Memory B cell (primary cell): ENCODE measurements at places on chromosomes 3 and 15.

DNA sequence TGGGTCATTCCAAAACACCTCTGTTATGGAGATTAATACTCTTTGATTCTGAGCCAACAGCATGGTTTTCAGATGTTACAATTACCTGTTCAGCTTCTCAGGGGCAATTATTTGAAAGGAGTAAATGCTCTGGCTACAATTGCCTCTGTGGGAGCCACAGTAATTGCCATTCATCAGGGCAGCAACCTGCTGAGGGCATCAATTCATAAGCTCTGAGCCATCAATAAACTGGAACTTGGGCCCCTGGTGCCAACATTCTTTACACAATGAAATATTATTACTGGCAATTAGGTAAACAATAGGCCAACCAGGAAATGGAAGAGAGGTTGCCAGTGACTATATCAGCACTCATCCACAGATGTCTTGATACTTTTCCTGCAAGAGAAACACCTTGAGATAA, 660.8 kb downstream of the MECOM start:
- no peak for DNase-seq

DNA sequence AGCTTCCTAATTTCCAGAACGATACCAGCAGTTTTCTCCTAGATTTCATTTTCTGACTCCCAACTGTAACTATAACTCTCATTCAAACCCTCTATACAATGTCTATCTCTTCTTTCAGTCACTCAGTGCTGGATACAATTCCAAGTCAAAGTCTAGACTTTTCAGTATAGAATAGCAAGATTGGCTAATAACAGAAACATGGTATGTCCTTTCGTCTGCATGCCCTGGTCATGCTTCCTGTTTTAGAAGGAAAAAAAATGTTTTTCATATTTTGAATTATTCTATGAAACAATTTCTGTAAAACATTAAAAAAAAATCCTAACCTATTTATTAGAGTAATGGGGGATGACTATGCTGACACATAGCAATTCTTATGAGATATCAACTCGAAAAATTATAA, 180.0 kb downstream of the KCNAB1 start:
- DNase-seq = no peak

DNA sequence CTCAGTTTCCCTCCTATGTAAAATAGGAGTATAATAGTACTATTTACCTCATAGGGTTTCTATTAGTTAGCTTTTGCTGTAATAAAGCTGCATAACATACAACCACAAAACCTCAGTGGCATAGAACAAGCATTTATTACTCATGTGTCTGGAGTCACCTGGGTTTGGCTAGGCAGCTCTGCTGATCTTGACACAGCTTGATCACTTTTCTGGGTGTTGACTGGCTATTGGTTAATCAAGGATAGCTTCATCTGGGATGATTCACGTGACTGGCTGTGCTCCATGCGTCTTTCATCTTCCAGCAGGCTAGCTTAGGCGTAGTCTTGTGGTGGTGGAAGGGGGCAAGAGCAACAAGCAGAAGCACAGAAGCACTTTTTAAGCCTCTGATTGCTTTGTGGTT, 112.6 kb downstream of the SQOR start:
- no peak for DNase-seq

GRCh38 chr3:13317596-13318320, 102.4 kb downstream of the NUP210 start:
- DNase-seq = no peak

GRCh38 chr3:174051191-174051590, 653.6 kb downstream of the NLGN1 start:
- DNase-seq = no peak

DNA sequence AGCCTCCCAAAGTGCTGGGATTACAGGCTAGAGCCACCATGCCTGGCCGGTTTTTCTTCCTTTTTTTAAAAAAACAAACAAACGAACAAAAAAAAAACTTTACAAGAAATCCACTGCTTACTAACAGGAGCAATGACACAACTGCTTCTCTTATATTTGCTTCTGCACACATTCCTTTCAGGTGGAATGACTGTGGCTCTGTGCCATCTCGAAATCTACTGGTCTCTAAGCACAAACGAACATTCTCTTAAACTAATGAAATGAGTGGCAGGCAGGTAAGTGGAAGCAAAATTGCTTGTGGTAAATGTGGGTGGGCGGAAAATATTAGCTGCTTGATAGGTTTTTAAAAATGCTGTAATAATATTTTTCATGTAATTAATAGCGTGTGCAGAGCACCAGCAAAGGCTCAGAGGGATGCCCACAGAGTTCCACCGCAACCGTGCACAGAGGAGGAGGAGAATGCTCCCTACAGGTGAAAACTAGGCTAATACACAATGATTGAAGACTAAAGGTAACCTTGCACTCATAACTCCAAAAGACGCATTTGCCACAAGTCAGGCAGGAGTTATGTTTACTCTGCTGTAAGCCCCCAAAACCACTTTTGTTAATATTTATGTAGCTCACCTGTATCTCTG, 77.4 kb downstream of the LSAMP start:
- DNase-seq = no peak

DNA sequence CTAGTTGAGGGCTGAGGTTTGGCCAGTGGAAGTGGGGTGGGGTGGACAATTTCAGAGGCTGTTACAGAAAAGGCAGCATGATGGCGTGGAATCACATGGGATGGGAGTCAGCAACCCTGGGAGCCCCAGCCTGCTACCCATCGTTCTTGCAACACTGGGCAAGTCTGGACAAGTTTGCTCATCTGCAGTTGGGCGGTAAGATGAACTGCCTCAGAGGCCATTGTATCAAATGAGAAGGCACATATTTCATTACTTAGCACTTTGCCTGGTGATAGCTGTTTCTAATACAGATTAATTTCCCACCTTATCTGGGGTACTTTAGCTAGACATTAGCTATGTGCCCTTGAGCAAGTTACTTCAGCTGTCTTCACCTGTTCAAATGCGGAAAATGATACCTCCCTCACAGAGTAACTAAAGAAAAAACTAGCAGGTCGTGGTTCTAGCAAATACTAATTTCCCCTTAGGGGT, 248.9 kb downstream of the THSD4 start:
- no peak for DNase-seq

GRCh38 chr3:41317718-41318117, 118.4 kb downstream of the CTNNB1 start:
- DNase-seq = no peak

GRCh38 chr15:52706091-52706490, 26.9 kb upstream of the ATOSA start:
- DNase-seq = no peak

GRCh38 chr3:172323894-172324610, 124.2 kb downstream of the GHSR start:
- no peak for DNase-seq

- DNase-seq = no peak
Measured at GRCh38 chr3:169493521-169494141, 169.9 kb downstream of the MECOM start.

DNA sequence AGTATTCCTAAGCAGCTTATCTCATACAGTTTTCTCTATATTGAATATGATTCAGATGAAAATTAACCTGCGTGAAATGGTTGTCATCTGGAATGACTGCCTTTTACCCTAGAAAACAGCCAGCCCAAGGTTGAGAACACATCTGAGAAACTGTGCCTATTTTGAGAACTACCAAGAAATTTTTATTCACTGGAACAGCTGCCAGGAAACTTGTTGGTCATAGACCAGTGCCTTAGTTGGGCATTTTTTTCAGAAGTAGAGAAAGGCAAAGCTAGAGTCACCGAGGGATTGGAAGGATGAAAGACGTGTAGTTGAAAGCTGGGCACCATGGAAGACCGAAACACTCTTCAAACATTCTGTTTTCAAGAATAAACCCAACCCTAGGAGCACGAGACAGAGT, 277.1 kb downstream of the LPP start:
- no peak for DNase-seq

DNA sequence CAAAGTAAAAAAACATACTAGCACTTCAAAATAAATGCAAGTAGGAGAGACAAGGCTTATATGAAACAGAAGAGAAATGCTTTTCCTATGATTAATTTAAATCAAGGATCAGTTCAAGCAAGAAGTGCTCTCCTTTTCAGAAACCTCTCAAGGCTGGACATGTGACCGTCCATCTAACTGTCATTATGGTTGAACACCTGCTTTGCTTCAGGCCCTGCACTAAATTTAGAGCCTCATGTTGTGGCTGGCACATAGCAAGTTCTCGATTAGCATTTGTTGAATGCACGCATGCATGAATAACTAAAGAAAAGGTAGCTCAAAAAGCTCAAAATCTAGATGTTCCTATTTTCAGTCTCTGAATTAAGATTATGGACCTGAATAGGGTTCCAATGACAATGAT, 82.0 kb downstream of the SV2B start:
- DNase-seq = no peak

GRCh38 chr3:177599326-177599725, 402.0 kb upstream of the TBL1XR1 start:
- DNase-seq = no peak

DNA sequence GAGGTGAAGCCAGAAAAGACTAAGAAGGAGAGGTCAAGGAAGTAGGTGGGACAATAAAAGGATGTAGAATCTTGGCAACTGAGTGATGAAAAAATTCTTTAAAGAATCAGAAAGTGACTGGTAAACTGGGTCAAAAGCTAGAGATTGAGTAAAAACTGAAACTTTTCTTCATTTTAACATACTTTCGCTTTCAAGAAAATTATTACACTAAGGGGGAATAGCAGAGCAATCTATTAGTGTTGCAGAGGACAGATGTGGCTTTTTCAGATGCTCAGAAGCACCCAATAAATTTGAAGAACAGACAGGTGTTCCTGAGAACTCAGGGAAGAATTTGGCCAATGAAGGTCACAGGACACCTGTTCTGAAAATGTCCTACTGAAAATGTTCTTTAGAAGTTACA, 805.4 kb upstream of the ALCAM start:
- no peak for DNase-seq

DNA sequence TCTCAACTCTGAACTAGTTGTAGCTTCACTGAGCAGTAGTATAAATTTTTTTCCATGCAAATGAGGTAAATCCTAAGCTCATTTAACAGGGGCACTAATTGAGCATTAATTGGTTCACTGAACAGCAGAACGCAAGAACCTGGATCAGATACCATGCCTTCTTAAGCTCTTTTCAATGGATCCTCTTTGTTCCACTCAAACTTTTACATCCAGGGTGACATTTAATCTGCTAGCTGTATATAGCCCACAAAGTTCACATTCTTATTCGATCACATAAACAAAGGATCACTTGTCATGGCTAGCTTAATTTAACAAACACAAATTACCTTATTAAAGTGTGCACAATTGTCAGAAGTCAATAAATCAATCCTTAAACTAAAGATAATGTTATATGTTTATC, 281.6 kb downstream of the CNTN6 start:
- DNase-seq = no peak

DNA sequence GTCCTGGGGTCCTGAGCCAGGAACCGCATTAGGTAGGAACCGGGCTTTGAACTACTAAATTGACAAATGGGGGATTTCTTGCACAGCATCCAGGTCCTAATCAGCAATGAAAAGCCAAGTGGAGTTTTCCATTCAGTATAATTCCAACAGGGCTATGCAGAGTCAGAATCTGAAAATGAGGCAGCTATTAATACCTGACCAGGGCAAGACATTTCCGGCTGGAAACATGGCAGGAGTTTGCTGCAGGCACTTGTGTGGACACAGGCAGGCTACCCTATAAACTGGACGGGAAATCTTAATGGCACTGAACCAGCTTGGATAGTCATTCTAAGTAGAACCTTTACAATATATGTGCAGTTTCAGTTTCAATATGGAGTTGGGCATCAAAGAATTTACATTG, 553.1 kb downstream of the FGF12 start:
- DNase-seq = no peak

- no peak for DNase-seq
Measured at GRCh38 chr15:67915461-67916374, 75.9 kb upstream of the RNU6-1 start.

GRCh38 chr15:62972814-62973213, 69.7 kb upstream of the TPM1 start:
- DNase-seq = no peak

- DNase-seq = no peak
Measured at GRCh38 chr3:127090218-127091160, 102.4 kb upstream of the PRR23E start.

- no peak for DNase-seq
Measured at GRCh38 chr3:161549261-161549660, 52.7 kb downstream of the OTOL1 start.

DNA sequence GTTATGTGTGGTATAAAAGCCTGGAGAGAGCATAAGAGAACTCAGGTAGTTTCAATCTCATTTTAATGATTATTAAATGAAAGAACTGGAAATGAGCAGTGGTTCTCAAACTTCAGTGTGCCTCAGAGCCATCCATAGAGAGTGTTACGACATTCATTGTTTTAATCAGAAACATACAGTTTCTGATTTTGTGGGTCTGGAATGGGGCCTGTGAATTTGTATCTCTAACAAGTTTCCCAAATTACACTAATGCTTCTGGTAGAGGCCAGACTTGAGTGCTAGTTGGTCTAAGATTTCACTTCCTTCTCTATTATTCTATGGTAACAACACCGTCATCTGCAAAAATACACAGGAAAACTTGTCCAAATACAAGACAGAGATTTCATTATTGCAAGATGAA, 292.0 kb upstream of the NECTIN3 start:
- no peak for DNase-seq

DNA sequence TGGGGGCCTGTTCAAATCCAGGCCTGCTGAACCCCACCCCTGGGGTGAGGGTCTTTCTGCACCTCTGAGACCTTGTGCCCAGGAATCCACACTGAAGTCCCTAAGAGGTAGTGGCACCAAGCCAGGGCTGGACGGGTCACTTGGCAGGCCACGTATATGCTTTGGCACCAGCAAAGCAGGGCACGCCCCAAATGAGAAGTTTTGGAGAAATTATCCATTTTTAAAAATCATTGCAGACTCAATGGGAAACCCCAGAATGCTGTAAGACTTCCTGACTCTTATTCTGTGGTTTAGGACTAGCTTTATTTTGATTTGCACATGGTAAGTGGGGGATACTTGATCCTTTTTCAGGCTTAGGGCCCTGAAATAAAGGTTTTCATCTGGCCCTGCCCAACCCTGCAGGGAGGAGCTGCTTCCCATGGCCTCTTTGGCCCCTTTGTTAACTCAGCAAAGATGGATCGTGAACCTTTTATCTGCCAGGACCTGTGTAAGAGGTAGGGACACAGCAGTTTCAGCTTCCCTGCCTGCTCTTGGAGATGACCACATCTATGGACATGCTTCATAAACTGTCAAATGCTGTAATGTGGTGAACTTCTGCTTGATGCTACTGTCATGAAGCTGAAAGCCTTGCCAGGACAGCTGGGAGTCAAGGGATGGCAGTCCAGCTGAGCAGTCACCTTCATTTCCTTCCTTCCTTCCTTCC, 88.0 kb downstream of the HMG20A start:
- no peak for DNase-seq

- DNase-seq = no peak
Measured at GRCh38 chr3:45109771-45110508, 36.2 kb downstream of the CDCP1 start.
